T follicular helper cell (primary cell): ENCODE measurements at places on chromosomes 5 and 9.

DNA sequence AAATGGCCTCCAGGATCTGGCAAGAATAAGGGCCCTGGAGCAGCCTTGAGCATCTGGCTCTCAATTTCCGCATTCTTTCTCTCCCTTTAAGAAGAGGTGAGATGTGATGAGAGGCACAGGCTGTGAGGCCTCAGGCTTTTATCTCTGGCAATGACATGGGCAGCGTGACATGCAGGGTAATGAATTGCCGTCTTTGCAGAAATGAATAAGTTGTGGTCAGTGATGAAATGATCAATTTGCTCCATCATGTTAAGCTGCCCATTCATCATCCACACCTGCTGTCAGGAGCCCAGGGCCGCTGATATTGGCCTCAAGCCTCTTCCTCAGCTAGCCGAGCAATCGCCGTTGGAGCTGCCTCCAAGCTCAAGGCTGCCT is 265.3 kb downstream of the TRIM32 start:
- no peak for DNase-seq

DNA sequence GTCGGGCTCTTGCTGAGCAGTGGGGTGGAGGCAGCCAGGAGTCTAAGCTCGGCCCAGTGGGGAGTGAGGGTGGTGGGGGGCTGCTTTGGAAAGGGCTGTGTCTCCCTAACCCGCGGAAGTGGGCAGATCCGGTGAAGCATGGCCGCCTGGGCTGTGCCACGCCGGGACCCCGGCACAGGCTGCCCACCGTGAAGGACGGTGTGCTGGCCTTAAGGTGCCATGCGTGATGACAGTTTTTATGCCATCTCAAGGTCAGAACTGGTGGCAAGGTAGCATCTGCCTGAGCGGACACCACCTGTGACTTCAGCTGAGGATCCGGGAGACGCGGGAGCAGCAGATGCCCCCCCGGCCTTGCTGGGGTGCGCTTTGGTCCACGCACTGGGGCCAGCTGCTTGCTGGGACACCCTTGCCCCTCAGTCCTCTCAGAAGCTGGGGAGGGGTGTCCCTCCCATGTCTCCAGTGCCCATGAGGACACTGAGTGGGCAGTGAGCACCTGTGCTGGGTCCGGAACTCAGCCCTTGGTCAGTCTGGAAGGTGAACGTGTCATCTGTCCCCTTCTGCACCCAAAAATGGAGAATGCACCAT is 53.9 kb downstream of the AHRR start:
- no peak for DNase-seq

GRCh38 chr5:111119856-111120255 is 27.7 kb downstream of the WDR36 start:
- no peak for DNase-seq

DNA sequence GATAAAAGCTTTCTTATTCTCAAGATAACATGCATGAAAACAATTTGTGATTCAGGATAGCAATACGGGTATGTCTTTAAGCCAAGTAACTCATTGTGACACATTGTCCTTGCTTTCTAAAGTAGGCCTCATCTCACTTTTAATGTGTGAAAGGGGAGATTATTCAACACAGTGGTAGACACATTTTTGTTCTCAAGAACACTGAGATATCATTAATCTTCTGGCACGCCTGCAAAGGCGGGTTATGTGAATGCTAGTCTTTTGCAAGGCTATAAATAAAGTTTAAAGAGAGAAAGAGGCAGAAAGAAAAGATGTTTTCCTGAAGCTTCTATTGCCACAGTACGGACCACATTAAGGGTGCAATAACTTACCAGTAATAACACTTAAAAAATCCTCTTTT is 181.8 kb upstream of the MEF2C start:
- DNase-seq, result no peak

- no peak for DNase-seq
These were observed 16.5 kb downstream of the IGIP start for GRCh38 chr5:140142246-140142645.

DNA sequence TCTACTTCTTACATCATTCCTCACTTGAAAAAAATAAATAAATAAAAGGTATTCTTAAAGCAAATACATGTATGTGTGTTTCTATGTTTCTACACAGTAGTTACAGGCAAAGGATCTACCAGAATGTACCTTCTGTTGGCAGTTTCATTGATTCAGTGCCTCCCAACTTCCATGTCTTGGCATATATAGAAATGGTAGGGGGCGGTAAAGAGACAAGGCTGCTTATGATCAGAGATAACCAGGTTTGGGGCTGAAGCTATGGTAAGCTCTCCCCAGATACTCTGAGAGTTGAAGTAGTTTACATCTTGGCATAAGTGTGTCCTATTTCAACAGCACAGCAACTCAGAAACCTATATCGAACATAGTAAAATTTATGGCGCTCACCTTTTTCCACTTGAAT is 1075.4 kb upstream of the C9orf72 start:
- no peak for DNase-seq

DNA sequence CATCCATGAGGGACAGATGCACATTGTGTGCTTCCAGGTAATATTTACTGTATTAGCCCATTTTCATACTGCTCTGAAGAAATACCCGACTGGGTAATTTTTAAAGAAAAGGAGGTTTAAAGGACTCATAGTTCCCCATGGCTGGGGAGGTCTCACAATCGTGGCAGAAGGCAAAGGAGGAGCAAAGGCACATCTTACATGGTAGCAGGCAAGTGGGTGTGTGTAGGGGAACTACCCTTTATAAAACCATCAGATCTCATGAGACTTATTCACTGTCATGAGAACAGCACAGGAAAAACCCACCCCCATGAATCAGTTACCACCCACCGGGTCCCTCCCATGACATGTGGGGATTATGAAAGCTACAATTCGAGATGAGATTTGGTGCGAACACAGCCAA is 148.8 kb upstream of the FBXL17 start:
- DNase-seq, result no peak

DNA sequence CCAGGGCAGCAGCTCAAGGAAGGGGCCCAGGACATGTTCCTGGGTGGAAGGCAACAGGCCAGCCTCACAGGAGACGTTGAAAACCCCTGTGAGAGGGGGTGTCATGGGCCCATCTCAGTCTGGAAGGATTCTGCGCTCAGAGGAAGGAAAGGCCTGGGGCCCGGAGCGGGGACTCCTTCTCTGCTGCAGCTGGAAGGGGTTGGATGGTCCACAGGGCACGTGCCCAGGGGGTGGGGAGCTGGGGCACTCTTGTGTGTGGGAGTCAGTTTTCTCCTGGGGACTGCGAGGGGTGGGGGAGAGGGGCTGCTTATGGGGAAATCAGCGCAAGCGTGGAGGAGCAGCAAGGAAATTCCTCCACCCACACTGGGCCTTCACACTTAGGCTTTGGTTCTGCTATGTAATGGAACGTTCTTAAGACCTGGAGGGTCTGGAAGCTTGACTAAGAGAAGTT is 2.9 kb upstream of the LPCAT1 start:
- DNase-seq, result no peak

DNA sequence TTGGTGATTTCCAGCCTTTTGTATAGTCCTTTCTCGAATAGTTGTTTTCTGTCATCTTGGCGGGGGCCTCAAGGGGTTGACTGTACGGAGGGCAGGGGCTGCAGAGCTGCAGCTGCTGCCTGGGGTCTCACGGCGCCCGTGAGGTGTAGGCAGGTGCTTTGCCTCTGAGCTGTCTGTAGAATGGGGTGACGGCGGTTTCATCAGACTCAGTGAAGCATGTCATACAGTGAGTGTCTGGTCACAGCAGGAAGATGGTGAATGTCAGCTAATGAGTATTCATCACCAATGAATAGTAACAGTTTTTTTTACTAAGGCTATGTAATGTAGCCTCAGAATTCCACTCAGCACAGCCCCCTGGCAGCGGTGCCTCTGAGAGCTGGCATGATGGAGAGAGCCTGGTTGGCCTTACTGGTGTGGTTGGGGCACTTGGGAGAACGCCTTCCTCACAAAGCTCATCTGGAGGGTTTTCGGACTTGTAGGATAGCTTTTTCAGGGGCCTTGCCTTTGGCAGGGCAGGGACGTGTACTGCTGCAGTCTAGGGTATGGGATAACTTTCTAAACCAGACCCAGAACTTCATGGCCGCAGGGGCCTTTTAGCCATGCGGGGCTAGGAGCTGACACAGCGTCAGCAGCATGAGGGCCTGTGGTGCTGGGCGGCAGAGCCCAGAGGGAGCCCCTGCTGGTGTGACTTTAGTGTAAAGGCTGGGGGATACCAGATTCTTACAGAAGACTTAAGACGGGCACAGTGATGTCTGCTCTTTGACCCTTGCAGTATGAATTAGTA is 15.0 kb downstream of the TENT4A start:
- DNase-seq, result no peak

- no peak for DNase-seq
These were observed 1.7 kb upstream of the PTPDC1 start for GRCh38 chr9:94082553-94082952.

GRCh38 chr9:113581865-113582697 is 118.6 kb downstream of the RGS3 start:
- peak; percentile 59 for DNase-seq
